ENCODE measurements at places on chromosomes 3 and 15.

DNA sequence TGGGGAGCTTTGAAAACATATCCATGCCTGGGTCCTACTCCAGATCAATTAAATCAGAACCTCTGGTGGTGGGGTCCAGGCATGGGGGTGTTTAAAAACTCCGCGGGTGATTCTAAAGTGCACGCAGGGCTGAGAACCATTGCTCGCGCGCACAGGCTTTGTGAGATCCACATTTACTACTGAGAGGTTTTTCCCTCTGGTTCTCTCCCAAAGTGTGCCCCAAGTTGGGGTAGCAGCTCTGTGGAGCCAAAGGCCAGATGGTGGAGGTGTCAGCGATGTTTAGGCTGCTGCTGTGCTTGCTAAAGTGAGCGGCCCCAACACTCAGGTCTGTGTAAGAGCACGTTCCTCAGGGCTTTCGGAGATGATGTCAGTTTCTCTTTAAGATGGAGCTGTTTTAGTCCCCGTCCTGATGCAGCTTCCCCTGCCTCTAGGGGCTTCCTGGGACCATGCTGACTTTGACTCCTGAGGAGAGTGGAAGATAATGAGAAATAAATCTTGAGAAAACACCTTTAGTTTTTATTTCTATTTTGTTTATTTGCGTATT, 13.4 kb upstream of the MAGEF1 start:
- DNase-seq: no peak

DNA sequence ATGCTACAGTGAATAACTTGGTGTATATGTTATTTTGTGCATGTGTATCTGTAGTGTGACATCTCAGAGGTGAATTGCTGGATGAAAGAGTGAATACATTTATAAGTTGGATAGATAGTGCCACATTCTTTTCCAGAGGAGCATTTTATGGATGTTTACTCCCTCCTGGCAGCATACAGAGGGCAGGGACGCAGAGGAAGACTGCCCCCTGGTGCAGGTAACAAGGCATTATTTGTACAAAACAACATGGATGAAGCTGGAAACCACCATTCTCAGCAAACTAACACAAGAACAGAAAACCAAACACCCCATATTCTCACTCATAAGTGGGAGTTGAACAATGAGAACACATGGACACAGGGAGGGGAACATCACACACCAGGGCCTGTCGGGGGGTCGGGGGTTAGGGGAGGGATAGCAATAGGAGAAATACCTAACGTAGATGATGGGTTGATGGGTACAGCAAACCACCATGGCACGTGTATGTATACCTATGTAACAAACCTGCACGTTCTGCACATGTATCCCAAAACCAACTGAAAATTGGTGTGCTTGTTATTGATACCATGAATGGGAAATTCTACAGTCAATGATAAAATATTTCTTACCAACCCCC, 57.9 kb upstream of the CTXND1 start:
- DNase-seq: peak; percentile 57

- no peak for DNase-seq
Measured at GRCh38 chr15:31306426-31307269, 20.0 kb upstream of the KLF13 start.

GRCh38 chr15:41633609-41634008, 26.6 kb upstream of the MGA start:
- no peak for DNase-seq

DNA sequence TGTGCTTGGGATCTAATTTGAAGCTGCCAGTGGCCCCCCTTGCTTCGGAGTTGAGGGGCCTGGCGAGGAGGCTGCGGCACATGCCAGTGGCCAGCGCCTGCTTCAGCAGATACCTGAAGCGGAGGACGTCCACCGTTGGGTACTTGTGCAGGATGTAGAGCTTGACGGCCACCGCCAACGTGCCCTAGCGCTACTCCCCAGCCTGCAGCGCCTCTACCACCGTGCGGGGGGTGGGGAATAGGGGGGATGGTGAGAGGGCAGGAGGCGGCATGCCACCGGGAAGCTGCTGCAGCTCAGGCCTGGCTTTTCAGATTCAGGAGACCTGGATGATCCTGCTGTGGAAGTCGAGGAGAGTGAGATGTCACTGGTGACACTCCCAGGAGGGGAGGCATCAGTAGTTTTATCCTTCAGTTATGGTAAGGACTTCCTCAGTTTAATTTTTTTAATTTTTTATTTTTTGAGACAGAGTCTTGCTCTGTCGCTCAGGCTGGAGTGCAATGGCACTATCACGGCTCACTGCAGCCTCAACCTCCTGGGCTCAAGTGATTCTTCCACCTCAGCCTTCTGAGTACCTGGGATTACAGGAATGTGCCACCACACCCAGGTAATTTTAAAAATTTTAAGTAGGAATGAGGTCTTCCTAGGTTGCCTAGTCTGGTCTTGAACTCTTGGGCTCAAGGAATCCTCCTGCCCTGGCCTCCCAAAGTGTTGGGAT, 150.6 kb upstream of the FRMD4B start:
- DNase-seq: no peak

DNA sequence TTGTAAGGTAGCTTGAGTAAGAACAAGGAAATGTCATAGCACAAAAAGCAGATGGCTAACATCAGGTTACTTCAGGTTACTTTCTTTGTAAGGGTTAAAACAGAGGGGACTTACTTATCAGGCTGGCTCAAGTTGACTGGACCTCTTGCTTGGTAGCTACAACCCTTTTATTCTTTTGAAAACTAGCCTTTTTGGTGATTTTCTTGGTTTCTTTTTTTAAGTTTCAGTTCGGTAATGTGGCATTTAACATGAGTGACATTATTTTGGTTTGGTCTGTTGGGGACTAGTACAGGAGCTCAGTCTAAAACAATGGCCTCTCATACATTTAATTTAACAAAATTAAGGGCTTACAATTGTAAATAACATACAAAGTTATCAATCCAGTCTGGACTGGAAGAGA, 621.4 kb downstream of the OTOL1 start:
- DNase-seq: no peak

GRCh38 chr3:187237741-187238140, 40.5 kb downstream of the RTP1 start:
- no peak for DNase-seq

- no peak for DNase-seq
Measured at GRCh38 chr3:127770671-127771355, 51.5 kb downstream of the MGLL start.

DNA sequence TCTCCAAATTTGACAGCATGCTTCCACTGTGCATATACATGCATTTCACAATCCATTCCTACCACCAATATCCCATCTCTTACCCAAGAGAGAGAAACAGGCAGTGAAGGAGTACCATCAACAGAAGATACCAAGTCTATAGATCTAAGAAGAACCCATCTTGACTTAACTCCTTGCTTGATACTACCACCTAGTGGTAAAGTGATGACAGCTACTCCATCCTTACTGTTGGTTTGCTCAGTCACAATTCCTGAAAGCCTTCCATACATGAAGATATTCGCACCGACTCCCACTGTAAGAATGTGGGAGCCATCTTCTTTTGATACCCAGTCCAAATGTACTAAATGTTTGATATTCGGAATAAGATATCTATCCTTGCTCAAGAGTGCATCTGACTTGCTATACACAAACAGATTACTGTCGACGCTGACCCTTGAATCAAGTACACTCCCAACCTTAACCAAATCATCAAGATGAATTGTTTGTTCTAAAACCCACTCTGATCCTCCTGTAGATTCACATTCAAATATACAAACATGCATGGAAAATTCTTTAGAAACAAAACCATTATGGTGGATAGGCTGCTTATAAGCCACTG, 123.1 kb downstream of the DMXL2 start:
- DNase-seq: peak; percentile 60
